ENCODE measurements at places on chromosomes 1 and 21. TPM values are rescaled to one million over a fixed set of nuclear protein-coding genes. Genes with fewer than 3 reads are reported as not detected.

Gene GRIK3
- not detected for total RNA-seq

Gene PGLYRP4
- total RNA-seq, result not detected

Gene PRELP
- not detected for total RNA-seq

Gene SH3GLB1
- total RNA-seq, result 35.2 TPM

Gene RGS13
- not detected for total RNA-seq

Gene KCND3
- total RNA-seq, result not detected

Gene SPATA21
- total RNA-seq, result not detected

Gene KRTAP13-2
- not detected for total RNA-seq

Gene RCSD1
- total RNA-seq, result 0.13 TPM

Gene FCER1G
- not detected for total RNA-seq

Gene GABRD
- 0.74 TPM for total RNA-seq

Gene FAM78B
- total RNA-seq, result 0.31 TPM

Gene C8A
- total RNA-seq, result not detected

Gene CFHR3
- total RNA-seq, result 0.10 TPM

Gene SPRR5
- total RNA-seq, result not detected

Gene DPT
- not detected for total RNA-seq

Gene GJC2
- total RNA-seq, result 0.48 TPM

Gene LCE2B
- not detected for total RNA-seq

Gene IL20
- not detected for total RNA-seq

Gene PPM1J
- 1.4 TPM for total RNA-seq

Gene RBBP5
- total RNA-seq, result 12.8 TPM

Gene SELL
- 0.10 TPM for total RNA-seq

Gene AQP10
- total RNA-seq, result not detected

Gene DISP1
- 1.7 TPM for total RNA-seq

Gene FLG2
- total RNA-seq, result not detected

Gene MTARC2
- 12.5 TPM for total RNA-seq

Gene ARHGEF11
- 18.3 TPM for total RNA-seq

Gene CHRM3
- total RNA-seq, result 0.06 TPM

Gene CRNN
- not detected for total RNA-seq

Gene ZSCAN20
- total RNA-seq, result 2.1 TPM

Gene BNIPL
- total RNA-seq, result 0.11 TPM

Gene HEYL
- total RNA-seq, result 2.8 TPM

Gene LRRC71
- total RNA-seq, result 0.33 TPM

Gene HSD3B2
- total RNA-seq, result not detected

Gene SMPDL3B
- total RNA-seq, result 1.3 TPM

Gene AMIGO1
- 1.1 TPM for total RNA-seq

Gene GSTM5
- total RNA-seq, result not detected

Gene RXRG
- total RNA-seq, result not detected

Gene HIVEP3
- 2.8 TPM for total RNA-seq

Gene MCOLN2
- total RNA-seq, result 1.9 TPM

Gene VPS72
- 45.6 TPM for total RNA-seq

Gene OR2T11
- total RNA-seq, result not detected

Gene TMPRSS15
- total RNA-seq, result not detected

Gene TRIM46
- 1.4 TPM for total RNA-seq

Gene ASPM
- 22.7 TPM for total RNA-seq

Gene EFNA1
- 34.4 TPM for total RNA-seq

Gene ZNF593OS
- 0.36 TPM for total RNA-seq

Gene KRTAP27-1
- not detected for total RNA-seq

Gene FCGR3A
- not detected for total RNA-seq

Gene LCA5L
- 1.8 TPM for total RNA-seq

Gene ADIPOR1
- 59.5 TPM for total RNA-seq

Gene TTC34
- 0.05 TPM for total RNA-seq

Gene VASH2
- 3.8 TPM for total RNA-seq

Gene TMEM240
- total RNA-seq, result 0.52 TPM

Gene MASP2
- 0.08 TPM for total RNA-seq

Gene GUCA2B
- total RNA-seq, result not detected

Gene RCAN1
- 7.4 TPM for total RNA-seq

Measured in A549 treated with RU486 at 1 μM for 4 hours (cell line).